SW480 (cell line): ENCODE measurements at places on chromosomes 3 and 15.

DNA sequence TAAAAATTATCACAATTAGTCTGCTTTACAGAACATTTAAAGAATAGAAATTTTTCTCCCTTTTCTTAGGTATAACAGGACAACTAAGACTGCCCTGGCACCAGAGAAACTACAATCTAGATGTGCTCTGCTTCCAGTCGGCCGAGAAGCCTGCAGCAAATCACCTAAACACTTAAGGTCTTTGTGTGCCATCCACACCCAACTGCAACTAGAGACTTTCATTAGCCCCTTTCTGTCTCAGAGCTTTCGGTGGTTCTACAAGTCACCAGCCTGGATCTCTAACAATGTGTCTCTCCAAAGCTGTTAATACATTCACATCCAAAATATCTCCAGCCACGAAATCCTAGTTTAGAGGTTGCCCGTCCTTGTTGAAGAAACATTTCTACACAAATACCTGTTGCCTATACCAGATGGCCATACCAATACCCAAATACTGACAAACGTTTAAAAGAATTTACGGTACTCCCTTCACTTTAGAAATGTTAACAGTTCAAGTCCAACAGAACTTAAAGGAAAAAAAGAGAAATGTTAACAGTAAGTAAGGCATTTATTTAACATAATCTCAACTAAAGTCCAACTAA is 6.7 kb downstream of the PRC1 start:
- no peak for DNase-seq

DNA sequence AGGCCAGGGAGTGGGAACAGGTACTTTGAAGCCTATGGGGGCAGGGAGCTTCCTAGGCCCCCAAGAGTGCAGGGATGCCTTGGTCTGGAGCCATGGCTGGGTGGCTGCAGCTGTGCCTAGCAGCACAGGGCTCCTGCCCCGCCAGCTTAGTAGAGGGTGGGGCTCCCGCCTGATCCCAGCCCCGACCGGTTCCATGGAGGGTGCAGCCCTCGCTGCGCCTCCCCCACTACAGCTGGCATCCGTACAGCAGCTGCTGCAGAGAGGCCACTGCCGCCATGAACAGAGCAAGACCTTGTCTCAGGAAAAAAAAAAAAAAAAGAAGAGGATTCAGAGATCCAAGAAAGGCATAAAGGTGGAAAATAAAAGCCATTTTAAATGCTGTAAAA is 277.2 kb downstream of the UBE2E2 start:
- DNase-seq = no peak

DNA sequence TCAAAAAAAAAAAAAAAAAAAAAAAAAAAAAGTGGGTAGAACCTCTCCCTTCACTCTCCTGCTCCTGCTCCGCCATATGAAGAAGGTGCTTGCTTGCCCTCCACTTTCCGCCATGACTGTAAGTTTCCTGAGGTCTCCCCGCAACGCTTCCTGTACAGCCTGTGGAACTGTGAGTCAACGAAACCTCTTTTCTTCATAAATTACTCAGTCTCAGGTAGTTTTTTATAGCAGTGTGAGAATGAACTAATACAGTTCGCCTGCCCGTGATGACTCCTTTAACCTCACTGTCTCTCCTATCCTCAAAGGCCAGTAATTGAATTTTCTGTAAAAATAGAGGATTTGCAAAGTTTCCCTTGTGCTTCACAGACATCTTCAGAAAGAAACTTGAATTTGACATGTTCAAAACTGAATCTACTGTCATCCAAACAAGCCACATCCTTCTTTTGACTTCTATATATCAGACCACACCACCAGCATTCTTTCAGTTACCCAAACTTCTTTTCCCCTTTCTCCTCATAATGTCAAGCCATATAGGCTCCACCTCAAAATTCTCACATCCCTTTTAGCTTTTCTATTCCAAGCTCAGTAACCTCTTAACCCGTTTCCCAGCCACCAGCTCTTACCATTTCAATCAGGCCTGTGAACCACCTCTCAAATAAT is 44.3 kb downstream of the P2RY1 start:
- no peak for DNase-seq

GRCh38 chr3:19077388-19077787 is 70.9 kb upstream of the KCNH8 start:
- DNase-seq = no peak

DNA sequence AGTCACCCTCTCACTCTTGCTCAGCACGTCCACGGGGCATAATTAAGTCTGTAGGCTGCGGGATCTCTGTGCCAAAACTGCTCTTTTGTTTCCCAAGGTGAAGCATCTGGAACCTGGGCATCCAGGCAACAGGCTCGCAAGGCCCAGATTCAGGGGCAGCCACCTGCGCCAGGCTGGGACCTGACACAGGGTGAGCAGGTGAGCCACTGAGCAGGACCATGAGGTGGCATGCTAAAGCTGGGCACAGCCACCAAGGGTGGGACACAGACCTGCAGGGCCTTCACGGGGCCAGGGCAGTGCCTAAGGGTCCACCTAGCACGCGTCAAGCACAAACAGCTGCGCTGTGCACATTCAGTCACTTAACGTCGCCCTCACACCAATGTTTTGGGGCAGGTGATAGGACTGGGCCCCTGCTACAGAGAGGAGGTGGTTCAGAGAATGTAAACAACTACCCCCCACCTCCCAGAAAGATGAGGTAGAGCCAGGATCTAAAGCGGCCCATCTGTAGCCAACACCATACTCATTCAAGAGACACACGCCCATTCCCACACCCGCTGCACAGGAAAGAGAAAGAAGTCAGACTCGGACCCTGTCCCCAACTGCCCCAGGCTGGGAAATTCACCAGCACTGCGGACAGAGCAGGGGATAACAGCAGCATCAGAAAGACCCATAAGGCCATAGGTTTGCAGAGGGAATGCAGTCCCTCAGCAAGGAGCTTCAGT is 16.3 kb downstream of the XXYLT1 start:
- DNase-seq = no peak
